ENCODE measurements at places on chromosomes 7 and 10.

DNA sequence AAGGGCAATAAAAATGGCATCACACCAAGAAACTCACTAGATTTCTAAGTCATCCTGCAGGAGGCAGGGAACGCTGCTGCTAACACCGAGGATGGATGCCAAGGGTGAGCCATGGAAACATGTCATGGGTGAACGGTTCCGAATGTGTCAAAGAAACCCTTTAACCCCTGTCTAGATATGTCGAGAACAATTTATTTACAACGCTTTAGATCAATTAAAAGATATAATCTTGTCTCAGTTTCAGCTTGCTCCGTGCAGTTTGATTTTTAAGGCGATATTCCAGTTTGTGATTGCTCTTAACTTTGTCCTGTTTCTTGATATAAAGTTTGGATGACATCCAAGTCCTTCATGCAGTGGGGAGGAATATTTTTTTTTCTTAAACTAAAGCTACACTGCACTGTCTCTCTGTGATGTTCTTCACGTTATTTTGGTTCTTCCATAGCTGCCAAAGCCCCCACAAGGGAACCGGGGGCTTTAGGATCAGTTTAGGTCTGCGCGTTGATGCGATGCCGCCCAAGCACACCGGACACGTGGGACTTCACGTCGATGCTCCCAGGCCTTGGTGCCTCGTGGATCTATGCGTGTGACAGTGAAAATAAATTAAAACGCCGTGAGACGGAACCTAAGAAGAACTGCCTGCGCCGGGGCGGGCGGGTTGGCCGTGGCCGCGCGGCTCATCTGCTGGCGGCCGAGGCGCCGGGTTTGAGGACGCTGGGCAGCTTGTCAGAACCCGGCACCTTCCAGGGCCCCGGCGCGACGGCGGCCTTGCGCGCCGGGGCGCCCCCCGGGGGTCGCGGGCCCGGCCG, 220.3 kb downstream of the PHTF2 start:
- H3K4me1 ChIP-seq, result peaks cover 37% of the 10 kb centered on the region
- no peaks in the 10 kb centered on the region for H3K27me3 ChIP-seq
- no peaks in the 10 kb centered on the region for H3K36me3 ChIP-seq
- peak overlapping the region; percentile 83 for H3K27ac ChIP-seq

DNA sequence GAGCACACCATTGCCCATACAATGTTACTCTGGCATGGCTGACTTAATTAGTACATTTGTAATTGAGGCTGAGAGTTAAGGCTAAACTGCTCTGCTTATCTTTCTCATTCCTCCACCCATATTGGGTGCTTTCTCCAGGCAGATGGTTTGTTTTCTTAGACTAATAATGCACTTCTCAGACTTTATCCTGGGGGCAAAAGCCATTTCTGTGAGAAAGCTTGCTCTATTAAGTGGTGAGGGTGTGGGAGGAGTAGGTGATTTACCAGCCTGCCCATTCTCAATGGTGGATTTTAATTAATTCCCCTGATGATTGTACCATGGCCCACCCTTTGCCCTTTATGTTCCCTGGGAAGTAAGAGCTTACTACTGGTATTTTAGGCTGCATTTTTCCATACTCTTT, 174.8 kb downstream of the FOXP2 start:
- H3K4me1 ChIP-seq, result no peaks in the 10 kb centered on the region
- H3K4me3 ChIP-seq, result no peak overlapping the region
- H3K27ac ChIP-seq, result no peak overlapping the region
- H3K27me3 ChIP-seq, result no peaks in the 10 kb centered on the region

- H3K36me3 ChIP-seq, result no peaks in the 10 kb centered on the region
- no peak overlapping the region for H3K27ac ChIP-seq
- no peaks in the 10 kb centered on the region for H3K4me1 ChIP-seq
- H3K4me3 ChIP-seq, result no peak overlapping the region
- DNase-seq, result no peak
- no peaks in the 10 kb centered on the region for H3K27me3 ChIP-seq
Observed at GRCh38 chr10:11013836-11014235, 3.8 kb upstream of the CELF2 start.

DNA sequence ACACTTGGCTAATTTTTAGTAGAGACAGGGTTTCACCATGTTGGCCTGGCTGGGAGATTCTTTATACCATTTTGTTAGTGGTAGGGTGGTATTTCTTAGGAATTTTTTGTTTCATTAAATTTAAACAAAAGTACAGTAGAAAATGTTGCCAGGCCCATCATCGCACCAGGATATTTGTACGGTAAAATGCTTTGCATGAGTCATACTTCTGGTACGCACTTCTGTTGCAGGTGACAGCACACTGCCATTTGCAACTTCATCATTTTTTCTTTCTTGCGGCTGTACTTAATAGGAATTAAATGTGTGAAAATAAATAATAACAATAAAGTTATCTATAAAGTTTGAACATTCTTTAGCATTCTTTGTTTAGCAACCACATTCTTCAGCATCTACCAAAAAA, 195.6 kb downstream of the SKAP2 start:
- H3K4me1 ChIP-seq, result no peaks in the 10 kb centered on the region
- DNase-seq, result no peak
- H3K4me3 ChIP-seq, result no peak overlapping the region
- H3K36me3 ChIP-seq, result no peaks in the 10 kb centered on the region

- DNase-seq, result no peak
- H3K4me3 ChIP-seq, result no peak overlapping the region
- H3K27ac ChIP-seq, result no peak overlapping the region
- no peaks in the 10 kb centered on the region for H3K36me3 ChIP-seq
Observed at GRCh38 chr10:34649385-34649784, 165.7 kb downstream of the PARD3 start.

DNA sequence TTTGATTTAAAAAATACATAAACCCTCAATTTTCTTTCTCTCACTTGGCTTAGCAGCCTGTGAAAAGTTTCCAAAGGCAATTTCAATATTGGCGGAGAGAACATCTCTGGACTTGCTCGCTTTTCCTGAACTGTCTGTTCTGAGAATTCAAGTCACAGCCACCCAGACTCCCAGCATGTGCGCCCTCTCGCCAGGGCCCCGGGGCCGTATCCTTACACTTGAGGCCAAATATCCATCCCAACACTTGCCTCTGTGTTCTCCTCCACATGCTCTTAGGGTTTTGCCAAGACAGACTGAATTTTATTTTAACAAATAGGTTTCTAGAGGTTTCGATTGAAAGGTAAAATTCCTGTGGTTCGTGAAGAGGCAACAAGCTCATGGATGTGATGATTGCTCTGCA, 111.5 kb upstream of the GPR26 start:
- no peaks in the 10 kb centered on the region for H3K36me3 ChIP-seq
- no peak for DNase-seq
- peaks cover 4% of the 10 kb centered on the region for H3K4me1 ChIP-seq
- no peak overlapping the region for H3K27ac ChIP-seq

DNA sequence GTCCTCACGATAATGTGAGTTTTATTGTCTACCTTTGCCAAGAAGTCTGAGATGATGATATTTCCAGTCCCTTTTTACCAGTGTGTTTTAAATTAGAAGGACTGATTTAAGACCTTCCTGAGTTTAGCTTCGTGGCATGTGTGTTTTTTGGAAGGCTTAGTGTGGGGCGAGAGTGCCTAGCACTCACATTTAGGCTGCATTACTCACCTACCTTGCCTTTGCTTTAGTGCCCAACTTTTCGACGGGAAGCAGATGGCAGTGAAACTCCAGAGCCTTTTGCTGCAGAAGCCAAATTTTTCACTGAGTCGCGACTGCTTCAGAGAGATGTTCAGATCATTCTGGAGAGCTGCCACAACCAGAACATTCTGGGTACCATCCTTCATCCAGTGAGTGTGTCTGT, 50.9 kb downstream of the SND1 start:
- no peak overlapping the region for H3K27ac ChIP-seq
- no peak for DNase-seq
- H3K27me3 ChIP-seq, result no peaks in the 10 kb centered on the region
- no peak overlapping the region for H3K4me3 ChIP-seq
- H3K36me3 ChIP-seq, result peaks cover 100% of the 10 kb centered on the region

GRCh38 chr10:91006752-91007346, 86.0 kb upstream of the ANKRD1 start:
- H3K27me3 ChIP-seq, result no peaks in the 10 kb centered on the region
- H3K27ac ChIP-seq, result no peak overlapping the region
- H3K36me3 ChIP-seq, result no peaks in the 10 kb centered on the region
- no peaks in the 10 kb centered on the region for H3K4me1 ChIP-seq
- no peak overlapping the region for H3K4me3 ChIP-seq

GRCh38 chr7:67478066-67478465, 481.4 kb downstream of the TYW1 start:
- no peaks in the 10 kb centered on the region for H3K36me3 ChIP-seq
- DNase-seq, result no peak
- H3K4me3 ChIP-seq, result no peak overlapping the region
- no peak overlapping the region for H3K27ac ChIP-seq

- H3K27ac ChIP-seq, result no peak overlapping the region
- no peak for DNase-seq
- no peak overlapping the region for H3K4me3 ChIP-seq
- no peaks in the 10 kb centered on the region for H3K27me3 ChIP-seq
Observed at GRCh38 chr7:106121189-106121810, 9.2 kb upstream of the SYPL1 start.

DNA sequence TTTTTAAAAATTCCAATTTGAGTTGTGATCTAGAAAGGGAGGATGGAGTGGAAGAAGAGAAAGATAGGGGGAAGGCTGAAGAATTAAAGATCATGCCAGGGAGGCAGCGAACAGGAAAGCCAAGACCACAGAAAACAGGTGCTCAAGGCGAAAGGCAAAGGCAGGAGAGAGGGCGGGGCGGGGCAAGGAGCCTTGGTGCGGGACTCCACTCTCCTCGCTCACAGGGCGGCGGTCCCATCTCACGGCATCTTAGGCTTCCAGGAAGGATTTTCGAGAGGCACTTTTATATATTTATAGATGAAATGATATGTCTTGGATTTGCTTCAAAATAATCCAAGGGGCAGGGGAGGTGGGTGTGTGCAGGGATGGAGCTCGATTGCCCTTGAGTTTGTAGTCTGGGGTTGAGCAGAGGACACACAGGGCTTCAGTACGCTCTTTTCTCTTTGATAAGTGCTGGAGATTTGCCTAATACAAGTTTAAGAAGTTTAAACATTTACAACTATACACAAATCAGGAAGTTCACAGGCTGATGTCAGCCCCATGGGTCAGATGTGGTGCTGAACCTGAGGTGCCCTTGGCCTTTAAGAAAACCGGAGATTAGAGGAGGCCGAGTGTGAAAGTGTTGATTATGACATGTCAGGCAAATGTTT, 161.1 kb downstream of the PRKAG2 start:
- H3K4me3 ChIP-seq, result no peak overlapping the region
- no peak for DNase-seq
- H3K27ac ChIP-seq, result no peak overlapping the region
- no peaks in the 10 kb centered on the region for H3K36me3 ChIP-seq

DNA sequence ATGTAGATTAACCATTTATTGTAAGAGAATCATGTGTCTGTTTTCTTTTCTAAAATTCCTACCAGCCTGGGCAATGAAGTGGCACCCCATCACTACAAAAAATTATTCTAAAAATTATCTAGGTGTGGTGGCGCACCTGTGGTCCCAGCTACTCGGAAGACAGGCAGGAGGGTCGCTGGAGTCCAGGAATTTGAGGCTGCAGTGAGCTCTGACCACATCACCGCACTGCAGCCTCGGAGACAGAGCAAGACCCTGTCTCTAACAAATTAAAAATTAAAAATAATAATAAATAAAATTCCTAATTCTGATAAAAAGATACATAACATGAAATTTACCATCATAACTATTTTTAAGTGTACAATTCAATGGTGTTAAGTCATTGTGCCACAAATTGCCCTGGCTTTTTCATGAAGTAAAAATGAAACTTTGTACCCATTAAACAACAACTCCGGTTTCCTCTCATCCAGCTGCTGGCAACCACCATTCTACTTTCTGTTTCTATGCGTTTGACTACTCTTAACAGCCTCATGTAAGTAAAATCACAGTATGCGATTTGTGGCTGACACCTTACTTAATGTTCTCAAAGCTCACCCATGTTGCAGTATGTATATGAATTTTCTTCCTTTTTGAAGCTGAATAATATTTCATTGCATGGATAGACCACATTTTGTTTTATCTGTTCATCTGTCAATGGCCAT, 20.6 kb upstream of the USP6NL start:
- no peak overlapping the region for H3K27ac ChIP-seq
- H3K4me3 ChIP-seq, result no peak overlapping the region
- no peak for DNase-seq
- no peaks in the 10 kb centered on the region for H3K36me3 ChIP-seq
- no peaks in the 10 kb centered on the region for H3K4me1 ChIP-seq

GRCh38 chr7:1810521-1810920, 140.4 kb downstream of the ELFN1 start:
- no peak for DNase-seq
- H3K4me1 ChIP-seq, result peaks cover 18% of the 10 kb centered on the region
- no peaks in the 10 kb centered on the region for H3K27me3 ChIP-seq
- H3K36me3 ChIP-seq, result no peaks in the 10 kb centered on the region
- H3K27ac ChIP-seq, result no peak overlapping the region

- H3K4me3 ChIP-seq, result no peak overlapping the region
- no peaks in the 10 kb centered on the region for H3K27me3 ChIP-seq
- DNase-seq, result no peak
- no peaks in the 10 kb centered on the region for H3K36me3 ChIP-seq
Observed at GRCh38 chr10:33901166-33901565, 566.7 kb upstream of the NRP1 start.

- no peak for DNase-seq
- no peak overlapping the region for H3K27ac ChIP-seq
- no peaks in the 10 kb centered on the region for H3K27me3 ChIP-seq
- H3K4me3 ChIP-seq, result no peak overlapping the region
- H3K4me1 ChIP-seq, result no peaks in the 10 kb centered on the region
Observed at GRCh38 chr10:26064106-26064505, 130.1 kb downstream of the MYO3A start.

GRCh38 chr7:86768967-86769760, 125.5 kb downstream of the GRM3 start:
- no peaks in the 10 kb centered on the region for H3K4me1 ChIP-seq
- no peak overlapping the region for H3K27ac ChIP-seq
- no peak overlapping the region for H3K4me3 ChIP-seq
- H3K27me3 ChIP-seq, result no peaks in the 10 kb centered on the region
- no peaks in the 10 kb centered on the region for H3K36me3 ChIP-seq

- H3K4me1 ChIP-seq, result peaks cover 4% of the 10 kb centered on the region
- no peak overlapping the region for H3K4me3 ChIP-seq
- no peaks in the 10 kb centered on the region for H3K36me3 ChIP-seq
- DNase-seq, result no peak
Observed at GRCh38 chr10:10830293-10830986, 187.2 kb upstream of the CELF2 start.

GRCh38 chr7:92988941-92989545, 128.7 kb downstream of the SAMD9 start:
- H3K27me3 ChIP-seq, result no peaks in the 10 kb centered on the region
- no peaks in the 10 kb centered on the region for H3K36me3 ChIP-seq
- H3K4me3 ChIP-seq, result no peak overlapping the region
- no peak overlapping the region for H3K27ac ChIP-seq

GRCh38 chr7:153354071-153354470, 594.5 kb downstream of the ACTR3B start:
- H3K27ac ChIP-seq, result no peak overlapping the region
- H3K27me3 ChIP-seq, result no peaks in the 10 kb centered on the region
- H3K4me1 ChIP-seq, result no peaks in the 10 kb centered on the region
